Fibroblast of pulmonary artery (primary cell): ENCODE measurements at places on chromosomes 4 and X.

- DNase-seq, result no peak
Observed at GRCh38 chr4:138233313-138234034, 8.7 kb downstream of the SLC7A11 start.

GRCh38 chr4:183405303-183405702, 39.1 kb upstream of the CDKN2AIP start:
- DNase-seq, result no peak

GRCh38 chr4:86487738-86488348, 106.3 kb upstream of the PTPN13 start:
- DNase-seq, result no peak

GRCh38 chr4:109248322-109248900, 54.0 kb downstream of the COL25A1 start:
- DNase-seq, result no peak

GRCh38 chr4:158161551-158162354, 11.1 kb downstream of the GASK1B start:
- DNase-seq, result peak; percentile 96
